ENCODE measurements at places on chromosomes 6 and 20.

DNA sequence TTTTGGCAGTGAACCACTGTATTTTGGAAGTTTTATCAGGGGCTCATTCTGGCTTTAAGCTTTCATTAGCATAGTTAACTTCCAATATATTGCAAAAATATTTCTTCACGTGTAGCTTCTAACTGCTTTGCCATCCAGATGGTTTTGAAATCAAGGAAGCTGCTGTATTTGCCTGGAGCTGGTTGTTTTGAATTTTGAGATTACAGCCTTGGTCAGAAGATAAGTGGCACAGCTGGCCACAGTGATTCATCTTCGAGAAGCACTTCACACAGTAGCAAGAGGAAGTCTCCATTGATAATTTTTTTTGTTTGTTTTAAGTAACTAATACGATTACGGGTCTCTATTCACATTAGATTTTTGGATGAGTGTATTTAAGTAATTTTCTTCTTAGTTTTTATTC is 3.8 kb downstream of the APCDD1L start:
- no peaks in the 10 kb centered on the region for H3K27me3 ChIP-seq
- no peak for DNase-seq
- peaks cover 16% of the 10 kb centered on the region for H3K4me1 ChIP-seq
- no peak overlapping the region for H3K27ac ChIP-seq

DNA sequence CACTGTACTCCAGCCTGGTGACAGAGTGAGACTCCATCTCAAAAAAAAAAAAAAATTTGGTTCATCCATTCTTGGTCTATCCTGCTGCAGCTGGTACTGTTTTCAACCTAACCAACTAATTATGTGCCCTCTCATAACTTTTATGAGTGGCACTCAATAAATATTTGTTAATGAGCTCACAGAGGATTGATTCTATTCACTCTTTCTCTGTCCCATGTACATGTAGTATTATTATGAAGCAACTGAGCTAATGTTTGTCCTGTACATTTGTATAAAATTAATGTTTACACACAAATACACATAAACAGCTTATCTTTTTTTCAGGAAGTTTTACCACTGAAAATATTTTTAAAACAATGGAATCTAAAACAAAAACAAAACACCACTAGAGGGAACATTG is 10.1 kb downstream of the RIPOR2 start:
- H3K27me3 ChIP-seq: no peaks in the 10 kb centered on the region
- no peak overlapping the region for H3K4me3 ChIP-seq
- DNase-seq: no peak

- no peak overlapping the region for H3K4me3 ChIP-seq
- H3K36me3 ChIP-seq: no peaks in the 10 kb centered on the region
- H3K27me3 ChIP-seq: no peaks in the 10 kb centered on the region
- H3K4me1 ChIP-seq: no peaks in the 10 kb centered on the region
- H3K27ac ChIP-seq: no peak overlapping the region
- no peak for DNase-seq
Observed at GRCh38 chr20:51514249-51514648, 28.3 kb downstream of the NFATC2 start.

DNA sequence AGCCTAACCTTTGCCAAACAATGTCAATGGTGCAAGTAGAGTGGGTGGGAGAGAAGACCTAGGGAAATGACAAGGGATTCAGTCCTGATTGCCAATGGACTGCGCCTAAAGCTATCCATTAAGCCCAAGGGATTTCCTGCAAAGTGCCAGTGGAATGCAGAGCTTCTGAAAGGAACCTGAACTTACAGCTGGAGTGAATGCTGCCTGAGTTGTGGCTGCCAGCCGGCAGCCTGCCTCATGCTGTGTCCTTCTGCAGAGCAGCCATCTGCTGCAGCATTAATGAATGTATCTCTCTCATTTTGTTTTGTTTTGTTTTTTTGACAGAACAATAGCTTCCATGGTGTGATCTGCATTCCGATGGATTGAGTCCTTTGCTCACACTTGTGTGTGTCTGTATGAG is 44.7 kb downstream of the SLC35F1 start:
- H3K4me1 ChIP-seq: no peaks in the 10 kb centered on the region
- no peak overlapping the region for H3K4me3 ChIP-seq
- no peak for DNase-seq
- no peaks in the 10 kb centered on the region for H3K27me3 ChIP-seq
- H3K36me3 ChIP-seq: no peaks in the 10 kb centered on the region
- no peak overlapping the region for H3K27ac ChIP-seq

GRCh38 chr6:139508576-139508975 is 134.1 kb upstream of the CITED2 start:
- no peak overlapping the region for H3K27ac ChIP-seq
- no peak overlapping the region for H3K4me3 ChIP-seq
- H3K27me3 ChIP-seq: no peaks in the 10 kb centered on the region
- no peaks in the 10 kb centered on the region for H3K4me1 ChIP-seq

DNA sequence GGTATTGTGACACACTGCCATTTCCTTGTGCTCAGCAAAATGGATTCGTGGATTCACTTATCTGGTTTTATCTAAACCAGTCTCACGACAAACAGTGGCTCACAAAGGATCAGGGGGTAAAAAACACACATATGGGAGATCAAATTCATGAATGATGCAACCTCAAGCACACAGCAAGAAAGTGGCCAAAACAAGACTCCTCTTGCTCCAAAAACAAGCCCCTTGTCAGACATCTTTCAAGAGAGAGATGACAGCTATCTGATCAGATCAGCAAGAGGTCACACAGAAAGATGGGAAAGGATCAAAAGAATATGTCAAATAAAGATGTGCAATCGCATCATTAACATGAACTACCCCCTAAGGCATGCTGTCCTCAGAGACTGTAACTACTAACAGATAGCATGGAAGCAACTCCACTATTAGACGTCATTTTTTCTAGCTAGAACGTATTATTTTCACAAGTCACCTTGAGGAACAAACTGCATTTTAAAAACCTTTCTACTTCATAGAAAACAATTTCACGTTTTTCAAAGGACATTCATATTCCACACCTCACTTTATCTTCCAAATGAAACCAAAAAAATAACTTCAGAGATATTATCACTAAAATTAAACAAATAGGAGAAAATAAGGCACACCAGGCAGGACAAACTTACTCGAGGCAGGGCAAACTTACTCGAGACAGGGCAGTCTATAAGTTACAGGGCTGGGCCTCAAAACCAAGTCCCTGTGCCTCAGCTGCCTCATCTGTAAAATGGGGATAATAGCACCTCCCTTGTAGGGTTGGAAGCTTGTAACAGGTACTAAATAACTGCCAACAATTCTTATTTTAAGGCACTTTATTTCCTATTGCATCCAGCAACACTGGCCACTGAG is 122.3 kb downstream of the PREX1 start:
- no peaks in the 10 kb centered on the region for H3K4me1 ChIP-seq
- no peak overlapping the region for H3K4me3 ChIP-seq
- H3K27ac ChIP-seq: no peak overlapping the region

DNA sequence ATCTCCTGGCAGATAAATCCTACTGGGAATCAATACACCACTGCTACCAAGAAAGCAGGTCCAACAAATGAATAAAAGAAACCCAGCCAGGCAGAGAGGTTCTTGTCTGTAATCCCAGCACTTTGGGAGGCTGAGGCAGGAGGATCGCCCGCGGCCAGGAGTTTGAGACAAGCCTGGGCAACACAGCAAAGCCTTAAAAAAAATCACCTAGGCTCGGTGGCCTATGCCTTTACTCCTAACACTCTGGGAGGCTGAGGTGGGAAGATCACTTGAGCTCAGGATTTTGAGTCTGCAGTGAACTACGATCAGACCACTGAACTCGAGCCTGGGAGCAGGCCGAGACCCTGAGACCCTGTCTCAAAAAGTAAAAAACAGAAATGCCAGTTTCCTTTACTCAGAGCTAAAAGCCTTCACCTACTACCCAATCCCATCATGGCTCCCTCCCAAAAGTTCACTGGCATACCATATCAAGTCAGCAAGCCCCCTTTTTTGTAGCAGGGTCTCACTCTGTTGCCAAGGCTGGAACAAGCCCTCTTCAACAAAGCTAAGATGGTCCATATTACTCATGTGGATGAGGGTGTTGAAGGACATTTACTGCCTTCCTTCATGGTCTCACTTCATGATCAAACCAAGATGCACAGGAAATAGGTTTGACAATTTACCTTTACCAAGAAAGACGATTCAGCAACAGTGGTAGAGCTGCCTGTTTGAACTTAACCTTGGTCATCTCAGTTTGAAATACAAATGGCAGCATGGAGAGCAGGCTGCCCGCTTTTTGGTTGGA is 5.3 kb downstream of the SNX5 start:
- peaks cover 59% of the 10 kb centered on the region for H3K36me3 ChIP-seq
- peaks cover 53% of the 10 kb centered on the region for H3K4me1 ChIP-seq
- no peak overlapping the region for H3K27ac ChIP-seq
- H3K27me3 ChIP-seq: no peaks in the 10 kb centered on the region
- DNase-seq: no peak
- no peak overlapping the region for H3K4me3 ChIP-seq

DNA sequence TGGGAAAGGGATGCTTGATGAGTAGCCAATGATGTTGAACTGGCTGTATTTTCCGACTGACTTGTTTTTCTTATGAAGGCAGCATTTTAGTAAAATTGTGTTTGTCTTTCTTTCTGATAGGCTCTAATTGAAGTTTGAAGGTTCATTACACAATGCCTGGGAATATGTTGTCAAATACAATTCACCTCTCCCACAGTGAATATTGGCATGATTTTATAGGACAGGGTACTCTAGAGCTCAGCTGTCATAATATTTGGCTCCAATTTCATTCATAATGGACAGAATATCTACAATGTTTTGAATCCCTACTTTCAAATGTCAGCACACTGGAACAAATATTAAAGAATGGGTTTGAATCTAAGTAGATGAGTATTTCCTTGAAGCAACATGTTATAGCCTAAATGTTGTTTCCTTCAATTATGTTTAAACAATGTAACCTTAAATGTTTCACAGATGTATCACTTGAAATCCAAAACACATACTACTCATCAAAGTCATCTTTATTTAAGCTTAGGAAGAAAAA is 81.4 kb downstream of the LAMA2 start:
- H3K4me1 ChIP-seq: no peaks in the 10 kb centered on the region
- H3K27ac ChIP-seq: no peak overlapping the region
- H3K4me3 ChIP-seq: no peak overlapping the region
- no peaks in the 10 kb centered on the region for H3K27me3 ChIP-seq
- no peaks in the 10 kb centered on the region for H3K36me3 ChIP-seq

- no peak overlapping the region for H3K4me3 ChIP-seq
- no peak overlapping the region for H3K27ac ChIP-seq
- no peak for DNase-seq
Observed at GRCh38 chr6:167125410-167125809, 2.5 kb downstream of the CCR6 start.

GRCh38 chr6:136703331-136703865 is 88.9 kb downstream of the MAP3K5 start:
- DNase-seq: no peak
- no peak overlapping the region for H3K4me3 ChIP-seq
- no peaks in the 10 kb centered on the region for H3K27me3 ChIP-seq
- H3K27ac ChIP-seq: no peak overlapping the region
- H3K36me3 ChIP-seq: no peaks in the 10 kb centered on the region

DNA sequence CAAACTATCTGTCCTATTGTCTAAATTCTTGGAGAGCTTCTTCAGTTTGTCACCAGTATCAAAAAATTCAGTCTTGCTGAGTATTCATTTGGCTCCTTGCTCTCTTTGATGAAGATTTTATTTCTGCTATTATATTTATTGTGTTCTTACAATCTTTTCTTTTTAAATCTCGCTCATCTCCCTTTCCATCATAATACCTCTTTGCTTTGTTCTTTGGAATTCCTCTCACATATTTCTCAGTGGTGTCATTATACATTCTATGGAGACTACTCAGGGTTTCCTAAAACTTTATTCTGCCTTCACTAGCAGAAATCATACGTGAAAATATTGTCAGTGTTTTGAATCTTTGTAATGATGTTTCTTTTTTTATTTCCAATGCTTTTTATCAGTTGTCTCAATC is 445.2 kb upstream of the ID4 start:
- H3K27me3 ChIP-seq: no peaks in the 10 kb centered on the region
- H3K27ac ChIP-seq: no peak overlapping the region
- H3K4me3 ChIP-seq: no peak overlapping the region
- no peak for DNase-seq
- H3K4me1 ChIP-seq: no peaks in the 10 kb centered on the region
